DND-41 (cell line): ENCODE measurements at places on chromosomes 13 and 19.

DNA sequence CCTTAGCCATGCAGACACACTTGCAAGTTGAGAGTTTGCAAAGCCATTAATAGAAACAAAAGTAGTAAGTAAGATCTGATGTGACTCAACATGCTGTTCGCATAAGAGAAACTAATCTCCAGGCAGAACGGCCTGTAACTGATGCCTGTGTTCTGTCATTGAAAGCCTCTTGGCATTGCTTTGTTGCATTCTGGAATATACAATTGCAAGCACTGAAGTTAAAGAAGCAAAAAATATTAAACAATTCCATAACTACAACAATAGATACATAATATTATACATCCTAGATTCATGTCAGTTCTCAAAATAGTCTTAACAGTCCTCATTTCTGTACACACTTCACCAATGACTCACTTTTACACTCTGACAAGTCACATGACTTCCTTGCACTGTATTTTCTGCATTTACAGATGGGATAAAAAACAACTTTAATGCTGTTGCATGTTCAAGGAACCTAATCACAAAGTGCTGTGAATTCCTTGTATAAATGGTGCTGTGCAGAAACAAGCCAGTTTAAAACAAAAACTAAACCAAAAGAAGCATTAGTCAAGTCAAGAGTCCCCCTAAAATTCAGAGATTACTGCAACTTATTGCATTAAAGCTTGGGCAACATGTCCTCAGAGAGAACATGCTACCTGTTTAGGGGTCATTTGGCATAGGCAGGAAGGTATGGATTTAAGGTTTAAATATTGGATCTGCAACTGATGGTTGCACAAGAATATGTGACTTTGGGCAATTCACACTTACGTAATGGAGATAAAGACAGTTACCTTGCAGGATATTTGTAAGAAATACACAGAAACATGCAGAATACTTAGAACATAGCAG is 79.5 kb upstream of the SERP2 start:
- DNase-seq, result no peak

- DNase-seq, result no peak
These were observed 1.2 kb downstream of the CHST8 start for GRCh38 chr19:33622809-33623511.

DNA sequence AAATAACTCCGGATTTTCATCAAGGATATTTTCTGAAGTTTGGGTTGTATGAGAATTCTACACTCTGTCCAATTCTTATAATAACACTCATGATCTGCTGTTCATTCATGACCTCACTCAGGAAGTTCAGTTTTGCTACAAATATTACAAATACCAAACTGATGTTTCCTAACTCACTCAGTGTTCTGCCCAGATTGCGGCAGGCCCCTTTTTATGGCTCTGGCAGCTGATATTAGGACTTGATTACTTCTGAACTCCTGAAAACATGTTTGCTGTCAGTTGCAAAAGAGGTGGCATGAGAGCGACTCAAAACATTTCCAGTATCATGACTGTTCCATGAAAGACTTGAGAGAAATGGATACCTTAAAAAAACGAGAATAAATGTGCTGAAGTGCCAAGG is 188.0 kb downstream of the RGCC start:
- no peak for DNase-seq

DNA sequence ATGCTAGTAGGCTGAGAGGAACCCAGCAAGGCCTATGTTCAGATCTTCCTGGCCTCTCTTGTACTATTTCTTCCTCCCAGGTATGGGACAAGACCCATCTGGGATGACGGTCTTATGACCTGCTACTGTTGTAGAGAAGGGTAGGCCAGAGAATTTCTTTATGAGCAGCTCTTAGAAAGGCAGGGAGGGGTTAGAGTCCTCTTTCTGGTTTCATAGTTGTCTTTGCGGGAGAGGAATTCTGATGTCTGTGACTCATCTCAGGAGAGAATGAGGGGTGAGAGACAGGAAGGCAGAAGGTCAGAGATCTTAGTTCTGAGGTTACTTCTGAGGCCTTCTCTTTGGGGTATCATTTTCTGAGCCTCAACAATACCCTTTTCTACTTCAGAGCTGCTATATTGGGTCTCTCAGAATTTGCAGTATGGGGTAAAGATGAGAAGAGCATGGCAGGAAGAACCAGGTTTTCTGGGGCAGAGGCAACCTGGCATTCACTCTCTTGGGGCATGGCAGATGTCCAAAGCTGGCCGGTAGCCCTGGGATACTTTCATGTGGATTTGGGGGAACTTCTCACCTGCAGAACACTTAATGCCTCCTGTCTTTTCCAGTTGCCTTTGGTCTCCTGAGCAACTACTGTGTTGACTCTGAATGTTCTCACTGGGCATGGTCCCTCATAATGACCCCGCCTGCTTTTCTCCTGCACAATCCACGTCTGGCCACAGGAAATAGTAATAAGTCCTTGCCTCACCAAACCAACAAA is 154.4 kb downstream of the GGACT start:
- DNase-seq, result no peak

GRCh38 chr19:49111218-49111998 is 2.8 kb upstream of the LIN7B start:
- no peak for DNase-seq

GRCh38 chr13:105658431-105658830 is 877.0 kb downstream of the EFNB2 start:
- no peak for DNase-seq

- no peak for DNase-seq
These were observed 710.4 kb downstream of the EFNB2 start for GRCh38 chr13:105825071-105825470.

GRCh38 chr13:50198508-50198907 is 183.3 kb downstream of the KCNRG start:
- DNase-seq, result no peak

DNA sequence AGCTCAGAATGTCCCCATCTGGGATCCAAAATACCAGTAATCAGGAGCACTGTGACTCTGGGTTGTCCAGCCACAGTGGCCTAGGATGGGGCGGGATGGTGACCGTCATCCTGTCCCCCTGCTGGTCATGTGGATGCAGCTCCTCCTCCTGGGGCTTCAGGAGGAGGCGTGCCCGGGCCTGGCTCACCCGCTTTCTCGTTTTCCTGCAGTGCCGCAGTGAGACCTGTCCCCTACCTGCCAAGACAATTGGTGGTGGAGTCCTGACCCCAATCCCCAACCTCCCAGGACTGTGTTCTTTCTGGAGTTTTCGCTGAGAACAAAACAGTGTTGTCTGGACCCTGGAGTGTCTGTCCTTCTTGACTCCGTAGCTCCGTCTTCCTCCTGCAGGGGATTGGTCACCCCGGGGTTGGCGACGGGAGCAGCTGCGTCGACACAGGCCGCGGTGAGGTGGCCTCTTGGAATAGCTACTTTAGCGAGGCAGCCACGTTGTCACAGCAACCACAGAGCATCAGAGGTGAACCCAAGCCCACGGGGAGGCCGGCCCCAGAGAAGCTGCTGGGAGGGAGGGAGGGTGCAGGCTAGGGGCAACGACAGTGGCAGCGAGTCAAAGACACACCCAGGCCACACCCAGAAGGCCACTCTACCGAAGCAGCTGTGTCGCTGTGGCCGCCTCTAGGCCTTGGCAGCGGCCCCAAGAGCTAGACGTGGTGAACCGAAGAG is 10.2 kb upstream of the EMC10 start:
- no peak for DNase-seq

DNA sequence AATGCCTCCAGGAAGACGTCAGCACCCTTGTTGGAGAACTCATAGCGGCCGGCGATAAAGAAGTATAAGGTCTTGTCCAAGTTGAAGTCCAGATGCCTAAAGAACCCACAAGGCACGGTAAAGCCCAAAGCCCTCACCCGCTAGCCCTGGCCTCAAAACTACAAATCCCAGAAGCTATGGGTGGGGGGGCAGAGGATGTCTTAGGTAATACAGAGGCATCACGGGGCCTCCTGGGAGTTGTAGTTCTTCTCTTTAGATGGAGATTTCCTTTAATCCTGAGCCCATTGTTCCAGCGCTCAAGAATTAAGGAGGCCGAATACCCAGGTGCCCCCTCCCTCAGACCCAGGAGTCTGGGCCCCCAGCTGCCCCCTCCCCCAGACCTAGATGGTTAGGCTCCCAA is 10.8 kb downstream of the GYS1 start:
- no peak for DNase-seq
